ENCODE measurements at places on chromosomes 3 and 15.

- no peak for DNase-seq
These were observed 159.9 kb upstream of the PEX5L start for GRCh38 chr3:180196658-180197057.

DNA sequence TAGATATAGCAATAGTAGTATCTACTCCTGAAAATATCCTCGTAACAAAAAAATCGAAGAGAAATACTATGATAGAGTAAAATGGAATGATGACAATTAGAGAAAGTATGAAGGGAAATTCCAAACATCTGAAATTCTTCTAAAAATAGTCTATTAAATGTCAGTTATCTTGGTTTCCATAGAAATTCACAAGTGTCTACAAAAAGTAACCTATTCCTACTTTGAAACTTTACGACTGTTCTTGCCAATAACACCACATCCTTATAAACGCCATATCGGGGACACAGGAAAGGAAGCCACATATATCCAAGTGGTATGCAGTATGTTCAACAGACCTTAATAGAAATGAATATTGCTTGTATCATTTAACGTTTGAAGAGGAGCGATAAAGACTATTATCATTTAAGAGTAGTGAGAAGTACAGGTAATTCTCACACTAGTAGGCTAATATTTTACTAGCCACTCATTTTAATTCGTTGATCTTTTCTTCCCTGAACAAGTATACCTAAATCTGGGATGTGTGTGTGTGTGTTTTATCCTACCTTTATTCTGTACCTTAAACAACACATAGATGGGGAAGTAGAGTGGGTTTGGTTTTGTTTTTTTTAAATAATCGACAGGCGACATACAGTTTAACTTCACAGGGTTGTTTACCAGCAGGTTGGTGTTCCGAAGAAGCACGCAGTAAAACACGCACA is 1.2 kb downstream of the GPR176 start:
- DNase-seq, result no peak

DNA sequence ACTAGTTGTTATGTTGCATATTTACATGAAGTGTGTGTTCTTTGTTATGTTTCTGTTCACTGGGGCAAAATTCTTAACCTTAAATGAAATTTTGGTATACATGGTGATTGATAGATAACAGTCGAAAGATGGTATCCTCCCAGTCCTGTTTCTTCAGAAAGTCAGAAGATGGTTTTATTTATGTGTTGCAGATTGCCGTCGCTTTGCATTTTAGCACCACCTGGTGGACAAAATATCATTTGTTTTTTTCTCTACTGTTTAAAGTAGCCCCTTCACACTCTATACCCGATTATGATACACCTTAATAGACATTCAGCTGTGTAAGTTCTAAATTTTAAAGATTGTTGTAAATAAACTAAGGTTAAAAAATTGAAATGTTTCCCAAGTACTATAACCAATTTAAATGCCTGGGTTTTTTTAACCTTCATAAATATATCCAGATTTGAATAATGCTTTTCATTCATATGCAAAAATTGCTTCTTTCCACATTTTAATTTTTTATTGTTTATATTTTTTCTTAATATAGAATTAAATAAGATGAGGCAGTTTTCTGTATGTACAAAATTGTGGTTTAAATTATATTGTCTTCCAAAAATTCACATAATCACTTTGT is 152.2 kb downstream of the ALCAM start:
- peak; percentile 70 for DNase-seq

DNA sequence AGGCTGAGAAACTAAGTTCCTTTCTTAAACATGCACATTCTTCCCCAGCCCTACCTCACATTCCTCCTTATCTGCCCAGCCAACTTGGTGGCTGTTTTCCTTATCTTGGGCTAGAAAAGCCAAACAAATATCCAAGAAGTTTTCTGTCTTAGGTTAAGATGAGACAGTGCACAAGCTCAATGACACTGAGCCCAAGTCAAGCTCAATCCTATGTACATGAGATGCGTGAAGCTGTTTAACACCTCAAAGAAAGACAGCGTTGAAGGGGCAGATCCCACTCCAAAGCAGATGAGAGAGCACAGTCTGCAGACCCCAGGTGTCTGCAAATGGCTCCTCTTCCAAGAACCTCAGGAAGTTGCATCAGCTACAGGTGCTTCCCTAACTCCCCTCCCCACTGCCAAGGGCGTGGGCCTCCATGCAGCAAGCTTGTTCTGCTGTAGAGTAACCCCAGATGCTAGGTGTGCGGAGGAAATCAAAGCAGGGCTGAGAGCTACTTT is 16.6 kb downstream of the LRRC2 start:
- DNase-seq, result no peak

DNA sequence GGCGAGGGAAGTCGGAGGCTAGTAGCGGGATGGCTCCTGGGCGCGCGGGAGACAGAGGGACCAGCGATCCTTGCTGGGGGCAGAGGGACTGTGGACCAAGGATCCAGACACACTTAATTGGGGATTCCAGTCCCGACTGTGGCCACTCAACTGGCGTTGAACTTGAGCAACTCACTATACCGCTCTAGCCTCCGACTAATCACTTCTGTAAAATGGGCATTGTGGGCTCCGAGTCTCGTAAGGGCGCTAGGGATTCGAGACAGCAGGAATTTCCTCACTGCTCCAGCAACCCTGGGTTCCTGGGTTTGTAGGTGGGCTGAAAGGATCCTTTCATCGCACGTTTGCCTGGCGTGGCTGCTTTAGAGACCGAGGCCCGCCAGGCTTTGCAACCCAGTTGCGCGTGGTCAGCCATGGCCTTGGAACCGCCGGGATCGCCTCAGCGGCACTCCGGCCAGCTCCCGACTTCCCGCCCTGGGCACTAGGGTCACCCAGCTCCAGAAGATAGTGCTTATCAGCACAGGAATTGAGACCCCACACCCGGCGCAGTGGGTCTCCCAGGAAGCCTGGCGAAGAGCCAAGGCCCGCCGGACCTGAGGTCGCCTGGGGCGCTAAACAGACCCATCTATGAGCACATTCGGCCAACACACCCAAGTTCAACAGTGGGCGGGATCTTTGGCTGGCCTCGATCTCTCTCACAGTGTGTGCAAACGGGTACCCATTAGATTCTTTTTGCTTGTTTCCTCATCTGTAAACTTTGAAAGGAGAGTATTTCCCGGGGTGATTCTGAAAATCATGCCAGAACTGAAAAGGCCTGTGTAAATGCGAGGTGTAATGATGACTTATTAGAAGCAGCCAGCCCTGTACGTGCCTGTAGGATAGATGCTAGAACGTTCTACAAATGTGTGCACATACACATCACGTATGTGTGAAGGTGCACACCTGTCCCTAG is 9.9 kb downstream of the FOXL2 start:
- no peak for DNase-seq

GRCh38 chr3:72490688-72491435 is 357.4 kb downstream of the SHQ1 start:
- DNase-seq, result no peak

- DNase-seq, result no peak
These were observed 50.9 kb upstream of the DCBLD2 start for GRCh38 chr3:98952404-98952803.

- DNase-seq, result no peak
These were observed 11.4 kb downstream of the SKIL start for GRCh38 chr3:170368921-170369320.

DNA sequence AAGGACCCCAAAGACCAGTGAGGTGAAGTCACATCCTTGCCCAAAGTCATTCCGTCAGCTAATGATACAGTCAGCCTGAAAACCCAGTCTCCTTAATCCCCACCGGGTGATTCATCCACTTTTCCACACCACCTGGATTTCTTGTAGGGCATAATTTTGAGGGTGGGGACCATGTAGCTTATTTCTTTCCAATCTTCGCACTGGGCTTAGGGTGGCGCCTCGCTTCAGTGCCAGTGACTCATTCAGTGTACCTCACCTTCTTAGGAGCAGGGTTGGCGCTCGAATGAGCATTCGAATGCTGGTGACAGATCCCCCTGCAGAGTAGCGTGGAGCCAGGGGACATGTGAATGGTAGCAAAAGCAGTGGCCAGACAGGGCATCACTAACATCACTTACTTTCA is 24.0 kb downstream of the BMF start:
- no peak for DNase-seq

DNA sequence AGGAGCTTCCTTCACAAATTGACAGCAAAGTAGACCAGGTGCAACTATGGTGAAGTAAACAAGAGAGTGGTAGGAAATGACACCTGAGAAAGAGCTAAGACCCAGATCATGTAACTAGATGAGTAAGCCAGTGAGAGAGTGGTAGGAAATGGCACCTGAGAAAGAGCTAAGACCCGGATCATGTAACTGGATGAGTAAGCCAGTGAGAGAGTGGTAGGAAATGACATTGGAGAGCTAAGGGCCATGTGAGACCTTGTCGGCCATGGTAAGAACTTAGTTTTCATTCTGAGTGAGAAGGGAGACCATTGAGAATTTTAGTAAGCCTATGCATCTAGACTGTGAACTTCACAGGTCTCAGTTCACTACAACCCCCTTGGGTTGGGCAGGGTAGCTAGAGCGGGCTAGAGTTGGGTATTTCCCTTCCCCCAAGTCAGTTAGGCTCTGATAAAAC is 5.4 kb upstream of the SENP7 start:
- peak; percentile 92 for DNase-seq
